NCI-H460 (cell line): ENCODE measurements at places on chromosomes 7 and 10. TPM values are rescaled to one million over a fixed set of nuclear protein-coding genes. Genes with fewer than 3 reads are reported as not detected.

DKK1 gene
- total RNA-seq, result 2.4 and 2.7 TPM in 2 replicates

ZNF804B gene
- not detected in 2 replicates for total RNA-seq

ATG9B gene
- total RNA-seq, result 0.25 TPM in 1 of 2 replicates, not detected in the other

SAMD9 gene
- 4.8 and 5.2 TPM in 2 replicates for total RNA-seq

KLF14 gene
- not detected in 2 replicates for total RNA-seq

CYP26C1 gene
- total RNA-seq, result 0.10 and 0.23 TPM in 2 replicates

GALNT17 gene
- total RNA-seq, result 3.1 TPM in 2 replicates

COL13A1 gene
- 0.15 and 0.20 TPM in 2 replicates for total RNA-seq

PPP2R2D gene
- total RNA-seq, result 38.4 and 40.3 TPM in 2 replicates
